ENCODE measurements at places on chromosomes 2 and 18.

- DNase-seq, result no peak
Observed at GRCh38 chr18:25298853-25299274, 53.1 kb downstream of the ZNF521 start.

DNA sequence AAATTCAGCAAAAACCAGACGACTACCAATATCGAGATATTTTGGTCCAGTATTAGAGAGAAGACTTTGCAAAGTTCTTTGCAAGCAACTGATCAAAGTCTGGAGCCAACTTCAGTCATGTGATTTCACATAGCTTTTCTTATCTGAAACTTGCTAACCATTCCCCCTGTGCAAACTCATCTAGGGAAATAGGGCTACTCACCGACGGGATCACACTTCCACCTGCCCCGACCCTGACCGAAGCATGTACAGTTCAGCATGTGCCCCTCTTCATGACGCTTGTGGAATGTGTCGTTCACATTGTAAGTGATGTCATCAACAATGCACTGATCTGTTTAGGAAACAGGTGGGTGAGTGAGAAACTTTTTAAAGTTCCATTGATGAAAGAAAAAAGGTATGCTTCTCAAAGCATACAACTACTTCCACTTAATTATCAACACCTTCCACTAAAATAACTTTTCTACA, 15.4 kb downstream of the FN1 start:
- DNase-seq, result no peak

DNA sequence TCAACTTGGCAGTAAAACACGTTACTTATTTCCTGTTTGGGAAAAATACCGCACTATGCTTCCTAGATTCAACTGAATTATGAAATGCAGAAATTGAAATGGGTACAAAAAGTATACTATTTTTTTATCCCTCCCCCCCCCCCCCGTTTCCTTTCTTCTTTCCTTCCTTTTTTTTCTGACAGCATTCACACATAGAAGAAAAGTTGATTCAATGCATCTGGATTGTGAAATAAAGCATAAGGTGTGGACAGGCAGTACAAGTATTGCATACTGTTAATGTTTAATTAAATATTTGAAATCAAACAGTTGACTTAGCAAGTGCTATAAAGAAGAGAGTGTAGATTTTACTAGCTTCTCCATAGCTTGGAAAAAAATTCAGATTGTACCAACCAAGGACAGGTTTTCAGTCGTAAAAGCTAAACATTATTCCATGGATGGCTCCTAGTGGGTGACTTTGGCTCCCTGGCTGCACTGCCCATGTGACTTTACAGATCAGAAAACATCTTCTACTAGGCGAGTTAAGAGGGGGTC, 21.6 kb upstream of the AGFG1 start:
- no peak for DNase-seq

DNA sequence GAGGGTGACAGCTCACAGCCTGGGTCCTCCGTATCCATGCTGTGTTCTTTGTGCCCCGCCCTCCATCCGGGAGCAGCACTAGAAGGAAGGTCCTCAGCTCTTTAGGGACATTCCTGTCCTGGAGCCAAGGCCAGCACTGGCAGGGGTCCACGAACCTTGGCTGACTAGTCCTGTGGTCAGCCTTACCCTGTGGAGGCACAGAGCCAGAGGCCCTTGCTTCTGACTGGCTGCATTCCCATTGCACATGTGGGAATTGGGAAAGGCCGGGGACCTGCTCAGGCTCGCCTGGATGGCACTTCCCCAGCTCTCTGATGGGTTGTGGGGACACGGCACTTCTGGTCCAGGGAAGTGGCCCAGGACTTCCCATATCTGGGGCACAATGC, 24.9 kb upstream of the RHOB start:
- DNase-seq, result no peak

DNA sequence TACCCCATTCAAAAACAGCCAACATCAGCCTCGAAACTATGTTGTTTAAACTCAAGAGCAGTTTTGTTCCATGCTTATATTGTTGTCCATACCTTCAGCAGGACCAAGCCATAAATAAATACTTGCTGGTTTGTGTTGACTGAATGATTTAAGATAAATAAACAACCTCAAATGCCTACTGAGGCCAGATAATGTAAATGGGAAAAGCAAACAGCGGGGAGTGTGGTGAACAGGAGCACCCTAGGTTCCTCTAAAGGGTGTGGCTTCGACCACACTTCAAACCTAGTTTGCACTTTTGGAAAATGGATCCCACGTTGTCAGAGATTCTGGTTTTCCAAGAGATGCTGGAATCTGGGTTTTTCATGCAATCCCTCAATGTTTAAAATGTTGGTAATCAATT, 1.7 kb upstream of the PMAIP1 start:
- no peak for DNase-seq

GRCh38 chr2:126792993-126793392, 105.7 kb upstream of the TEX51 start:
- DNase-seq, result no peak

GRCh38 chr2:20330192-20330591, 20.5 kb downstream of the PUM2 start:
- DNase-seq, result no peak

DNA sequence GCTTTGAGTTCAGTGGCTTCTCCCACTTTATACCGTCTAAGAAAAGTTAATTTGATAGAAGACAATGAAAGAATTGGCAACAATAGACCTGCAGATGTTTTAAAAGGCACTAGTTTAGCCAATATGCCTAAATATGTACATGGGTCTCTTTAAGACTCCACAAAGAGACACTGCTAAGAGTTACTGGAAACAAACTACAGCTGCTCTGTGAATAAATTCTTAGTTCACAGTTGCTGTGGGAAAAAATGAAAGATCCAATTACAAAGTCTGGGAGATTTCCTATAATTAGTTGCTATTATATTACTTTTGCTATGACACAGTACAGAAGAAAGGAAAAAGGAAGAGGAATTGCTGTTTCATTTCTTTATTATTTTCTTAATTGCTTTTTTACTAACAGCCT, 34.3 kb downstream of the SCN9A start:
- no peak for DNase-seq

DNA sequence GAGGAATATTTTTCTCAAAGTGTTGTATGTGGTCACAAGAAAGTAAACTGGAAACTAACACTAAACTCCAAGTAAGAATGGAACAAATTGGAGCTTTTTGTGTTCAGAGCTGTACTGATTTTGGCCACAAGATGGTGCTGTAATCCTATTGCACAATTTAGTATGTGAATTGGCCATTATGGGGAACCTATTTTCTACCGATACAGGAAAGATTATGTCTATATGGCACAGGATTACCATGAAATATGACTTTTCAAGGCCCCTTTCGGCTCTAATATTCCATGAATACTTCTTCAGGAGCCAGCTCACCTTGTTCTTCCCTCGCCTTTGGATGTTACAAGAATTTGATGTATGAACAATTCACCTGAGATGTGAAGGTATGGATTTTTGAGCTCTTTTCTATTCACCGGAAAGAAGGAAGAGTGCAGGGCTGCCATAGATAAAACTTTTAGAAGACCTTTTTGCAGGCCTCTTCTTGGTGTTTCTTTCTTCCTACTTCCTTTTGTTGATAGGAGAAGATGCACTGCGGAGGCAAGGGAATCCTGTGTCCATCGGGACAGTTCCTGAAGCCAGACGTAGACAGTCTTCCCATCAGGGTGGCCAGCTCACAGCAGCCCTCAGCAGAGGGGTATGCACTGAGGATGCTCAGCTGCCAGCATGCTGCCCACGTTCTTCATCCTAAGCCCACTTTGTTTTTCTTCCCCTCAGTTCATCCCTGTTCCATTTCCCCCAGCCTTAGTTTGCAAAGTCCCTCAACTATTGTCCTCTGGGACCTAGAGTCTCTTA, 13.3 kb downstream of the MRPL44 start:
- DNase-seq, result peak; percentile 12

DNA sequence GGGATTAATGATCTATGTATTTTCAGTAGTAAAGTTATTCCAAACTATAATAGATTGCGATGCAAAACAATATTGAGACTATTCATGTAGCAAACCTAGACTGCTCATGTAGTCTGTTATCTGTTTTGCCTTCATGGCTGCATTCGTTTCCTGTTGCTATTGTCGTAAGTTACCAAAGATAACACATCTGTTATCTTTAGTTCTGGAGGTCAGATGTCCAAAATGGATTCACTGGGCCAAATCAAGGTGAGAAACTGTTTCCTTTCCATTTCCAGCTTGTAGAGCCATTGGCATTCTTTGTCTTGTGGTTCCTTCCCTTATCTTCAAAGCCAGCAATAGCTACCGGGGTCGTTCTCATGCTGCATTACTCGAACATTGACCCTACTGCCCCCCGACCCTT, 20.9 kb downstream of the ITGAV start:
- no peak for DNase-seq

- no peak for DNase-seq
Observed at GRCh38 chr2:98708396-98709186, 22.3 kb downstream of the MGAT4A start.

DNA sequence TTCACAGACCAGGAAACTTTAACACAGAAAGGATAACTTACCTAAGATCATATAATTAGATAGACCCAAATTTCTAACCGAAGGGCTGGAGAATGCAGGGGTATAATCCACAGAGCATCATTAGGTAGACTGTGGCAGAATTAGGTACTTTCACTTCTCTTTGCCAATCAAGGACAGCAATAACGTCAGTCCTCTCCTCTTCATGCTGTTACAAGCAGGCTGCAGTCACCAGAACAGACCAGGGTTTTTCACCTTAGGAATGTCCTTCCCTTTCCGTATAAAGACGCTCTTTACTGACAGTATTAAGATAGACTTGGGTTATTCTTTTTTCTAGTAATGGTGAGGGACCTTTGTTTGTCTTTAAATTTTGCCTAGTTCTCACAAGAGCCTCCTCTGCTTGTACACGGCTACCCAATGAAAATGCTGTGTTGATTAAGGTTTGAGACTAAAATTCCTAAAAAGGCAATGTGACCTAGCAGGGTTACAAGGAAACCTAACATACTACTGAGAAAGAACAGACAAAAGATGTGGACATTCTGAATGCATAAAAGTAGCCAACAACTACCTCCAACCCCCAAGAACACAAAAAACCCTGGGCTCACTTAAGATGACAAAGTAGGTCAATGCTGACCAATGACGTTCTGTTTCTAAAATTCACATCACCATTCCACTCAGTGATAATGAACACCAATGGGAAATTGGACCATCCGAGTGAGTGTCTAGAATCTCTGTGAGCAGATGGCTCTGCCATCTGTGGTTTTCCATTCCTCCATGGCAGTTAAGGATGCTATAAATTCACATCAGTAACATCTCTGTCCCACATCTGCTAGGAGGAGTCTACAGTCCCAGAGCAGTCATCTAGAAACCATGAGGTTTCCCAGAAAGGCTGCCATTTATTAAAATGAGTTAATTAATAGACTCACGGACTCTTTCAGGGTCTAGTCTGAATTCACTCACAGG, 2.1 kb downstream of the PDIA6 start:
- DNase-seq, result no peak

GRCh38 chr2:75549401-75550253, 11.1 kb downstream of the EVA1A start:
- DNase-seq, result no peak

DNA sequence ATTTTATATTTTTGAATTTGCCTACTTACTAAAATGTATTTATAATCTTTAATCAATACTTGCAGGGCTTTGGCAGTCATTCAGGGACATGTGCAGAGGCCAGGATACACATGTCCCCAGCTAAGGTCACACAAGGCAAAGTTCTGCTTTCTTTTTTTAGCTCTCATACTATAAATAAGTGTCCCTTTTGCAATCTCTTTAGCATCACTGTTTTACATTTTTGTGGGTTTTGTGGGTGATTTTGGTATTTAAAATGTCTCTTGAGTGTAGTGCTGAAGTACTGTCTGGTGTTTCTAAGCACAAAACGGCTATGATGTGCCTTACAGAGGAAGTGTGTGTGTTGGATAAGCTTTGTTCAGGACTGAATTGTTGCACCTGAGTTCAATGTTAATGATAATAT, 309.0 kb upstream of the GULP1 start:
- DNase-seq, result no peak

DNA sequence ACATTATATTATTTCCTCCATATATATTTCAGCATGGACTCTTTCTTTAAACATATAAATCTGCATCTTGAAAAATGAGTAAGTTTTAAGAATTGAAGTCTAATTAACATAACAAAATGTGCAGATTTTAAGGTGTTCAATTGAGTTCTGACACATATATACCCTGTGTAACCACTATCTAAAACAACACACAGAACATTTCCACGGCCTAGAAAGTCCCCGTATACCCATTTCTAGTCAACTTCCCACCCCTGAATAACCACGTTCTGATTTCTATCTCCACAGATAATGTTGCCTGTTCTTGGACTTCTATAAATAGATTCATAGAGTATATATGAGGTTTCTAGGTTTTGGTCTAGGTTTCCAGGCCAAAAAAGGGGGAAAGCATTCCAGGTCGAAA, 87.5 kb downstream of the AAK1 start:
- DNase-seq, result no peak

DNA sequence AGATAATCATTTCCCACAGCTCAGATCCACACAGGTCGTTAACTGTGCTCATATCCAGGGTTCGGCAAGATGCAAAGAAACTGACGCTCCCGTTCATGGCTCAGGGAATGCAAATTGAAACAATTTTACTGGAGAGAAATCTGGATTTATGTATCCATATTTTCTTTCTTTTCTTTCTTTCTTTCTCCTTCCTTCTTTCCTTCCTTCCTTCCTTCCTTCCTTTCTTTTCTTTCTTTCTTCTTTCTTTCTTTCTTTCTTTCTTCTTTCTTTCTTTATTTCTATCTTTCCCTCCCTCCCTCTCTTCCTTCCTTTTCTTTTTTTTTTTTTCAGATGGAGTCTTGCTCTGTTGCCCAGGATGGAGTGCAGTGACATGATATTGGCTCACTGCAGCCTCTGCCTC, 20.0 kb upstream of the POMC start:
- no peak for DNase-seq

- DNase-seq, result no peak
Observed at GRCh38 chr2:146385031-146385430, 1459.8 kb upstream of the ACVR2A start.

DNA sequence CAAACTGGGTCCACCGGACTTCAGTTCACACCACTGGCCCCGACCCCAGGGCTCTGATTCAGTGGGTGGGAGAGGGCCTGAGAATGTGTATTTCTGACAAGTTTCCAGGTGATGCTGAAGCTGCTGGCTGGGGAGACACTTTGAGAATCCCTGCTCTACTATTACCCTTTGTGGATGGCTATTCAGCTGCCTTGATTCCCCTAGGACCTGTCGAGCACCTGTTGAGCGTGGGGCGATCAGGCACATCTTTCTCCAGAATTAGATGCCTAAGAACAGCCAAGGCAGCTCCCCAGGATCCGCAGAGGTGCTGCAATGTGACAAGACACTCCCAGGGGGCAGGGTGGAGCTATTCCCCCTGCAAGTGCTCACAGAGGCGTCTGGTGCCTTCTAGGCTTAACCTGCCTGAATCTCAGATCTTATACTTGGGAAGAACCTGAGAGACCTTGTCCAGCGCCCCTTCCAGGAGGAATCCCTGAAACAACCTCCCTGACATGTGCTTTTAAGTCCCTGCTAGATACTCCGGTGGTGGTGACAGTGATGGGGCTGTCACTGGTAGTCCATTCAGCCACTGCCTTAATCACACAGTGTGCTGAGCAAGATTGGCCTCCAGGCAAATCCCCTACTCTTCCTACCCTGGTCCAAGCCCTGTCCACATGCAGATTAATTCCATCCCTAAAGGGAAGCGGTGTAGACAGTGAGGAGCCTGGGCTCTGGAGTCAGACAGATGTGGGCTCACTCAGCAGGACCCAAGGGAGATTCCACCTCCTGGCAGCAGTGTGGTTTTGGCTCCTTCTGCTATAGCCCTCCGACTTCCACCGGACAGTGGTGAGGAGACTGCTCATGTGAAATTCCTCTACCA, 43.4 kb upstream of the OTOF start:
- DNase-seq, result no peak

Data from stimulated activated CD8-positive, alpha-beta memory T cell treated with anti-CD3 and anti-CD28 coated beads, Interleukin-4, amount 100 ng/mL, for 24 hours (primary cell).